Lung microvascular endothelial cell (primary cell): ENCODE measurements at places on chromosomes 2 and 18. TPM values are rescaled to one million over a fixed set of nuclear protein-coding genes. Genes with fewer than 3 reads are reported as not detected.

KCNG2 gene
- total RNA-seq = 0.44 and 1.4 TPM in 2 replicates

ANKRD39 gene
- total RNA-seq = 5.9 and 6.3 TPM in 2 replicates

NCKAP1 gene
- total RNA-seq = 54.5 and 72.8 TPM in 2 replicates

DYTN gene
- not detected in 2 replicates for total RNA-seq

KLHL14 gene
- total RNA-seq = 0.44 and 1.6 TPM in 2 replicates

ASB18 gene
- total RNA-seq = not detected in 2 replicates

POTEJ gene
- total RNA-seq = 0.22 and 0.60 TPM in 2 replicates

RESP18 gene
- total RNA-seq = not detected in 2 replicates

PIK3C3 gene
- 18.5 and 26.8 TPM in 2 replicates for total RNA-seq

COX5B gene
- total RNA-seq = 459 and 472 TPM in 2 replicates

GCG gene
- not detected in 2 replicates for total RNA-seq

MBD1 gene
- 25.7 and 44.4 TPM in 2 replicates for total RNA-seq

POTEC gene
- not detected in 2 replicates for total RNA-seq

CCDC85A gene
- total RNA-seq = 1.4 and 2.6 TPM in 2 replicates

OLA1 gene
- total RNA-seq = 45.0 and 70.4 TPM in 2 replicates

TFCP2L1 gene
- total RNA-seq = not detected in 2 replicates

ARHGAP15 gene
- not detected in 2 replicates for total RNA-seq

EML6 gene
- total RNA-seq = 0.20 and 0.22 TPM in 2 replicates

MTX2 gene
- 24.4 and 31.7 TPM in 2 replicates for total RNA-seq

AP1S3 gene
- total RNA-seq = 1.6 and 2.2 TPM in 2 replicates

DYSF gene
- total RNA-seq = 48.8 and 96.5 TPM in 2 replicates

LRATD1 gene
- total RNA-seq = 2.0 and 9.4 TPM in 2 replicates

SLC9A4 gene
- not detected in 2 replicates for total RNA-seq

SLC16A14 gene
- under 0.01 TPM in 2 replicates for total RNA-seq
